ENCODE measurements at places on chromosomes 1 and 21. TPM values are rescaled to one million over a fixed set of nuclear protein-coding genes. Genes with fewer than 3 reads are reported as not detected.
A peak's percentile ranks its signal among the peaks of the same experiment; 100 is the strongest.

Gene HES3
- not detected for polyA plus RNA-seq

Gene HJV
- polyA plus RNA-seq = not detected

Gene C1orf159
- 10.1 TPM for polyA plus RNA-seq

Gene G0S2
- 43.2 TPM for polyA plus RNA-seq

Gene ANKRD34A
- polyA plus RNA-seq = 3.6 TPM

DNA sequence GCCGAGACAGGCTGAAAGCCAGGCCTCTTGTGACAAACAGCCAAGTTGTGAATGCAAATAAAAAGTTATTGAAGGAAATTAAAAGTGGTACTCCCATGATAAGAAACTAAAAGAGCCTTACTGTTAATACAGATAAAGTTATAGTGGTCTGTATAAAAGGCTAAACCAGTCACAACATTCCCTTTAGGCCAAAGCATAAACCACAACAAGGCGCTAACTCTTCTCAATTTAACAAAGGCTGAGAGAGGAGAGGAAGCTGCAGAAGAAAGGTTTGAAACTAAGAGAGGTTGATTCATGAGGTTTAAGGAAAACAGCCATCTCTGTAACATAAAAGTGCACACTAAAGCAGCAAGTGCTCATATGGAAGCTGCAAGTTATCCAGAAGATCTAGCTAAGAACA lies 10.7 kb downstream of the C1orf105 start:
- H3K4me1 ChIP-seq = no peaks in the 10 kb centered on the region
- DNase-seq = no peak
- no peak overlapping the region for H3K4me3 ChIP-seq
- H3K27me3 ChIP-seq = no peaks in the 10 kb centered on the region

GRCh38 chr1:92314024-92314423 lies 15.2 kb downstream of the RPAP2 start:
- no peak overlapping the region for H3K27ac ChIP-seq
- DNase-seq = no peak
- H3K27me3 ChIP-seq = no peaks in the 10 kb centered on the region
- no peaks in the 10 kb centered on the region for H3K4me1 ChIP-seq
- H3K4me3 ChIP-seq = no peak overlapping the region
- H3K36me3 ChIP-seq = peaks cover 42% of the 10 kb centered on the region

DNA sequence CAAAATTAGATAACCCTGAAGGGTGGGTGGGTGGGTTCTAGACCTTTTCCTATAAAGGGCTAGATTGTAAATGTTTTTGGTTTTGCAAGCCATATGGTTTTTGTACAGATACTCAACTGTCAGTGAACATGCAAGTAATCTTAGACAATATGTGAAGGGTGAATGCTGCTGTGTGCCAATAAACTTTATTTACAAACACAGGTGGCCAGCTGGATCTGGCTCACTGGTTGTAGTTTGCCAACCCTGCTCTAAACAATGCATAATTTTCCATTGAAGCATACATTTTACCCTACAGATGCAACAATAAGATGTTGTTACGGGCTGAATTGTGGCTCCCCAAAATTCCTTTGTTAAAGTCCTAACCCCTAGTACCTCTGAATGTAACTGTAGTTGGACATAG lies 18.6 kb upstream of the TARBP1 start:
- no peak for DNase-seq
- no peak overlapping the region for H3K4me3 ChIP-seq

DNA sequence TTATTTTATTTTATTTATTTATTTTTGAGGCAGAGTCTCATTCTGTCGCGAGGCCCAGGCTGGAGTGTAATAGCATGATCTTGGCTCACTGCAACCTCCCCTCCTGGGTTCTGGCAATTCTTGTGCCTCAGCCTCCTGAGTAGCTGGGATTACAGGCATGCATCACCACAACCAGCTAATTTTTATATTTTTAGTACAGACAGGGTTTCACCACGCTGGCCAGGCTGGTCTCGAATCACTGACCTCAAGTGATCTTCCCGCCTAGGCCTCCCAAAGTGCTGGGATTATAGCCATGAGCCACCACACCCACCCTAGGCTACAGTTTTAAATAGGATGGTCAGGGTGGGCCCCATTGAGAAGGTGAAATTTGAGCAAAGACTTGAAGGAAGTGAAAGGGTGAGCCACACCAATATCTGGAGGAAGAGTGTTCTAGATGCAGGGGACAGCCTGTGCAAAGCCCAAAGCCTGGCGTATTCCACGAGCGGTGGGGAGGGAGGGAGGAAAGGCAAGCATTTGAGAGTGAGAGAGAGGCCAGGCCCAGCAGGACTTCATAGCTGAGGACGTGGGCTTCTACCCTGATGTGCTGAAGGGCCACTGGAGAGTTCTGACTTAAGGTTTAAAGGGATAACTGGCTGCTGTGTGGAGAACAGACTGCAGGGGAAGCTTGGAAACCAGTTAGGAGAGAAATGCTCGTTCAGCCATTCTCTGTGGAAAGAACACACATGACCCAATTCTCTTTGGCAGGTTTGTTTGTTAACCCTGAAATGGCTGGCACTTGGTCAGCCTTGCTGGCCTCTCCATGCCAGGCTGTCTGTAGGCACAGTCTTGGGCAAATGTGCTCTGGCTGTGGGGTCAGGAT lies 62.6 kb upstream of the FAM20B start:
- no peak overlapping the region for H3K27ac ChIP-seq
- no peak for DNase-seq

- H3K36me3 ChIP-seq = no peaks in the 10 kb centered on the region
- no peaks in the 10 kb centered on the region for H3K27me3 ChIP-seq
- H3K27ac ChIP-seq = no peak overlapping the region
- H3K4me3 ChIP-seq = no peak overlapping the region
- peak; percentile 39 for DNase-seq
- peaks cover 22% of the 10 kb centered on the region for H3K4me1 ChIP-seq
Observed at GRCh38 chr1:2639203-2639602, 6.4 kb upstream of the MMEL1 start.

GRCh38 chr1:221961532-221962292 lies 219.8 kb upstream of the DUSP10 start:
- no peaks in the 10 kb centered on the region for H3K4me1 ChIP-seq
- peak overlapping the region; percentile 49 for H3K27ac ChIP-seq
- H3K4me3 ChIP-seq = no peak overlapping the region
- H3K36me3 ChIP-seq = no peaks in the 10 kb centered on the region

DNA sequence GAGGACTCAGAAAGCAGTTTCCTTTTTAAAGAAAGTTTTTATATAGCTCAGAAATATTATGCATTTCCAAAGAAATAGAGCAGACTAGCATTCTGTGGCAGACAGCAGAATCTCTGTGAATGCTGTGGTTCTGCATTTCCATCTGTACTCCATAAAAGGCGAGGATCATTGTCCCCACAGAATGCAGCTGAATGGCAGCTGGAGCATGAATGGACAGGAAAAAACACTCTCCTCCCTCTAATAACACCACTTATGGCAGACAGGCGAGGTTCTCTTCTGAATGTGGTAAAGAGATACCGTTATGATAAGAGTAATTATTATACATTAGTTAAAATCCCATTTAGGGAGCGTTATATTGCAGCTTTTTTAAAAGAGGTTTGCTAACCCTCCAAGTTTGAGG lies 81.4 kb upstream of the WLS start:
- no peak overlapping the region for H3K27ac ChIP-seq
- DNase-seq = peak; percentile 43

DNA sequence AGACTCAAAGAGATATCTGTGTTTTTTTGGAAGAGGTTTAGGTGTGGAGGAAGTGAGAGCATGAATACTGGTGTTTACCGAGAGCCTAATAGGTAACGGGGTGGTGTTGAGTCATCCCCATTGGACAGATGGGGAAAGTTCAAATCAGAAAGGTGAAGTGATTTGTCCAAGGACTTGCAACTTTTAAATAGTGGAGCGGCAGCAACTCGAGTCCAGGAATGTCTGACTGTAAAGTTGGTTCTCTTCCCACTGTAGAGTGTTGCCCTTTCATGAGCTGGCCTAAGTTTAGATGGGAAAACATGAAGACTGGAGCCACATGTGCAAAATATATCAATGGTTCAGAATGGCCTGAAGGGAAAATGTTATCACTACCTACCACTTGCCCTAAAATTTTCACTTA lies 125.7 kb downstream of the LYPLAL1 start:
- no peak overlapping the region for H3K4me3 ChIP-seq
- peak overlapping the region; percentile 97 for H3K27ac ChIP-seq

DNA sequence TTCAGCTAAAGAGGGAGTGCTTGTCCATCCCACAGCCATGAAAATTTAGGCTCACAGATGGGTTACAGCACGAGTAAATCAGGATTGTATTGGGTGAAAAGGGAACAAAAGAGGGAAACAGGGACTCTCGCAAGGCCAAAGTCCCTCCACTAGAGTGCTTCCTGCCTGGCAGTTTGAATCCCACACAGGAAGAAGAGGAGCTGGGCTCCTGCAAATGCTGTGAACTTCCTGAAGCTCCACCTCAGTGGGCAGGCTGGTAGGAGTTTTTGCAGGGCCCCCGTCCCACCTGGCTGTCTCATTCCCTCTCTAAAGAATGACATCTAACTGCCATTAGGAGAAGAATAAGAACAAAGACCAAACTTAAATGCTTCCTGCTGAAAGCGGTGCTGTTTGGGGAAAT lies 712.0 kb upstream of the PRMT6 start:
- H3K27me3 ChIP-seq = no peaks in the 10 kb centered on the region
- no peaks in the 10 kb centered on the region for H3K4me1 ChIP-seq
- no peaks in the 10 kb centered on the region for H3K36me3 ChIP-seq
- no peak for DNase-seq
- H3K4me3 ChIP-seq = no peak overlapping the region

DNA sequence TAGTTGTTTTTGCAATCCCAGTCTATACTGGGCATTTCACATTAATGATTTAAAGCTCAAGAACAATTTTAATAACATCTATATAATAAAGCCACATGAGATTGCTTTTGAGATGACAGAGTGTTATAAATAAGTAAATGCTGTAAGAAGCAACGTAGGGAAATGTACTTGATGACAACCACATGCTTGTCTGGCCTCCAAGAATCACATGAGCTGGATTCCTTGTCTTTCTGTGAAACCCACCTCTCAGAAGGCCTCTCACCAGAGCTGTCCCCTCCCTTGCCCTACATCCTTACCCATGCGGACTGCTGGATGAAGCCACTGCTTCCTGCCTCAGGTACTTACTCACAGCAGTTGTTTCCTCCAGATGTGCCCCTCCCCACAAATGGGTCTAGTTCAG lies 145.1 kb upstream of the CTTNBP2NL start:
- no peak for DNase-seq
- no peaks in the 10 kb centered on the region for H3K36me3 ChIP-seq
- H3K27ac ChIP-seq = no peak overlapping the region
- H3K27me3 ChIP-seq = no peaks in the 10 kb centered on the region
